Mammary microvascular endothelial cell (primary cell): ENCODE measurements at places on chromosomes 1 and 21. TPM values are rescaled to one million over a fixed set of nuclear protein-coding genes. Genes with fewer than 3 reads are reported as not detected.

SLC37A1 gene
- total RNA-seq, result 8.8 and 11.8 TPM in 2 replicates

ASAP3 gene
- total RNA-seq, result 3.8 and 5.5 TPM in 2 replicates

ST6GALNAC3 gene
- 28.4 and 42.7 TPM in 2 replicates for total RNA-seq

GJA5 gene
- 0.59 and 1.7 TPM in 2 replicates for total RNA-seq

CLDN17 gene
- total RNA-seq, result not detected in 2 replicates

L1TD1 gene
- total RNA-seq, result not detected in 2 replicates

SDHC gene
- total RNA-seq, result 40.2 and 58.0 TPM in 2 replicates
